ENCODE measurements at places on chromosomes 2 and 18.

- no peak for DNase-seq
Measured at GRCh38 chr18:74990563-74991081, 218.3 kb downstream of the PTGR3 start.

- no peak for DNase-seq
Measured at GRCh38 chr2:218782528-218782844, 539 bp downstream of the CYP27A1 start.

DNA sequence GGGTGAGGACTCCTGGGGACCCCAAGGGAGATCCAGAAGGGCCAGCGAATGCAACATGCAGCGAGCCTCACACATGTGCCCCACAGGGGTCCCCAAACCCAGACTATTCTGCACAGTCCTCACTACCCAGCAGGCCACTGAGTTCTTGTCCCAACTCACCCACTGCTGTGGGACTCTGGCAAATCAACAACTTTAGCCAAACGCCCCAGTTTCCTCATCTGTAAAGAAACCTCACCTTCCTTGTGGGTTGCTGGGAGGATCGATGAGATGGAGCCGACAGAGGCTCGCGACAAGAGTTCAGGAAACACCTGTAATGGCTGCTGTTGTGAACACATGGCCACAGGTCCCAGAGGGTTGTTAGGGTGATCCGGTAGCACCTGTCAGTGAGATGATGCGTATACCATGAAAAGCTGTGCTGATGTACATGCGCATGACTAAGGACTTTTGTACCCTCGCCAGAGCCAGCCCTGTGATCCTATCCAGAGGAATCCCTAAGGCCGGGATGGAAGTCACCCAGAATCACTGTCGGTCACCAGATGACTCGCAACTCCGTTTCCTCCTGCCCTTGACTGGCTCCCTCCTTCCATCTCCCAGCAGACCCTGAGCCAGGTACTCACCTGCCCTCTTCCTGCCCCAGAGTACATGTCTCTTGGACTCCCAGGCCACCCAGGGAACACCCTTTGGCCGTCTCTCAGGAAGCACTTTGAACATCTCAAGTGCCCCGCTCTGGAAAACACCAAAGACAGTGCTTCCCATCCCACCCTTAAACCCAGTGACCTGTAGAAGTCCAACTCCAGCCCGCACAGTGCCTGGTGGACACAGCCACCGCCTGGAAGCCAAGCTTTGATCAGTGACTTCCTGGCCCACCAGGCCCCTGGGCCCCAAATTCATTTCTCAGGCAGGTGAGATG lies 103.3 kb upstream of the ID2 start:
- no peak for DNase-seq

GRCh38 chr2:144403933-144404332 lies 116.0 kb downstream of the ZEB2 start:
- DNase-seq, result no peak

DNA sequence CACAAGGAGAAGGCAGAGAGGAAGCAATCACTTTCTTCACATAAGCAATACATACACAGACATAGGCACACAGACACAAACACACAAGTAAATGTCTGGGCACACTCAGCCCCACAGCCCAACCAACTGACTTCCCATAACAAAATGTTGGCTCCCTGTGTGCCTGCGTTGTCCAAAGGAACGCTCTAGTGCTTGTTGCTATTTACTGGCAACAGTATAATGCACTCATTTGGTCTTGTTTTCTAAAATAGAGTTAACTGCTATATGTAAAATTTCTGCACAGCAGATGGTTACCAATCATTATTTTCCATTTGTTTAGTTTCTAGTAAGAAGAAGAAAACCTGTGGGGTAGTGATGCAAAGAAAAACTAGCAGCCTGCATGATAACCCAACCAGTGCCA lies 16.5 kb downstream of the FIGN start:
- no peak for DNase-seq

All from NCI-H226 (cell line).